MG63 (cell line): ENCODE measurements at places on chromosomes 2 and 18.

DNA sequence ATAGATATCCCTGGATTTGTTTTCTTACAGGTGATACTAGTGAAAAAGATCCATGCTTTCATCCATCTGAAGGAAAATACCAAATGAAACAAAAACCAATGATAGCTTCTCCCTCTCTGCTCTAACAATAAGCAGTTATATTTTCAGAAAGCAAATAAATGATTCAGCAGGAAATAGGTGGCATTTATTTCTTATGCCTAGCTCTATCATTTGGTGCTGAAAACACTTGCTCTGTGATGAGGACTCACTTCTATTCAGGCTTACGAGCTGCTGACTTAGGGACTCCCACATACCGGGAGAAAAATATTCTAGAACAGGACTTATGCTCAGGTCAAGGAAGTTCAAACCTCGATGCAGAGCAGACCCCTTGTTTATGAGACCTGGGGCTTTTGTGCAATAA, 142.6 kb downstream of the SETBP1 start:
- DNase-seq, result no peak

DNA sequence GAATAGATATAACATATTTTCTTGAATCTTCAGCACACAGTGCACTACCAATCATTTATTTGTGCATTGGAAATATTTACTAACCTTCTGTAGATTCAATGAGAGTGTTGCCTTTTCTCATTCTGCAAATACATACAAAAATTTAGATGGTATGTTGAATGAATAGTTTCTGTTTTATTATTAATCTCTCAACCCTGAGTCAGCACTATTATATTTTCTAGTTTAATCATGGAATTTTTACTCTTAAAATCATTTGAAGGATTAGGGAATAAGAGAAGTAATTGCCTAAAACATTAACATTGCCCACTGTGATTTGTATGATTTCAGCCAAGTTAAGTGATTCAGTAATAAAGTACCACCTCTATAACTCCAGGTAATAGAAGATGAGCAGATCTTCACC, 370.2 kb upstream of the CDH7 start:
- DNase-seq, result no peak

DNA sequence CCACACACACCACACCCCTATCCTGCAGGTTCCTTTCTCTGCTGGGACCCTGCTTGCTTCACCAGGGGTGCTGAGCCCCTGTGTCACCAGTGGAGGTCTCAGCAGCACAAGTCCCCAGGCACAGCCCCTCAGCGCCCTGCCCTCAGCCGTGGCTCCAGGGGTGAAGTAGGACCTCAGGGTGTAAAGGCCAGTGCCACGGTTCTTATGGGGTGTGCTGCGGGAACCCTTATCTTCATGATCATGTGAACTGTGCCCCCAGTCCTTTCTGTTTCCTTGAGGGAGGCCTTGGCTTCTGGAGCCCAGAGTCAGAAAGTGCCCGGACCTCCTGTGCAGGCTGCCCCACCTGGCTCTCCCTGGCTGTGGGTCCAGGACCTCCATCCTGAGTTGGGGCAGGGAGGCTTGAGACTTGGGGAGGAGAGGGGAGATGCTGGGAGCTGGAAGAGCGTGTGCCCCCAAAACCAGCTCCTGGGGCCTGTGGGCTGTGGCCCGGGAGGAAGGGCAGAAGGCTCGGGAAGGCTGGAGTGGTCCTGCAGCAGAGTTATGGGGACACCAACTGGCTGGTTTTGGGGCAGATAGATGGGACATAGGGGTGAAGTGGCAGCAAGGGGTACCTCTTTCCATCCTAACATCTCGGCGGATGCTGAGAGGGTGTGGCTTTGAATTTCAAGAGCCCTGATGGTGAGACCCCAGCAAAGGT, 20.2 kb upstream of the KLF11 start:
- DNase-seq, result no peak

DNA sequence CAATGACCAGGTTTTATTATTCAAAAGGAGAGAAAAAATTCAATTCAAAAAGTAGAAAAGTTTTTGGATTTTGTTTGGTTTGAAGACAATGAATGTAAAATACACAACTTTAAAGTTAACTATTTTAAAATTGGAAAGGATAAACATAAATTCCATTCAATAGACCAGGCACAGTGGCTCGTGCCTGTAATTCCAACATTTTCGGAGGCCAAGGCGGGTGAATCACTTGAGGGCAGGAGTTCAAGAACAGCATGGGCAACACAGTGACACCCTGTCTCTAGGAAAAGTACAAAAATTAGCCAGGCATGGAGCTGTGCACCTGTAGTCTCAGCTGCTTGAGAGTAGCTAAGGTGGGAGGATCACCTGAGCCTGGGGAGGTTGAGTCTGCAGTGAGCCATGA, 54.7 kb downstream of the SCN9A start:
- DNase-seq, result peak; percentile 77

DNA sequence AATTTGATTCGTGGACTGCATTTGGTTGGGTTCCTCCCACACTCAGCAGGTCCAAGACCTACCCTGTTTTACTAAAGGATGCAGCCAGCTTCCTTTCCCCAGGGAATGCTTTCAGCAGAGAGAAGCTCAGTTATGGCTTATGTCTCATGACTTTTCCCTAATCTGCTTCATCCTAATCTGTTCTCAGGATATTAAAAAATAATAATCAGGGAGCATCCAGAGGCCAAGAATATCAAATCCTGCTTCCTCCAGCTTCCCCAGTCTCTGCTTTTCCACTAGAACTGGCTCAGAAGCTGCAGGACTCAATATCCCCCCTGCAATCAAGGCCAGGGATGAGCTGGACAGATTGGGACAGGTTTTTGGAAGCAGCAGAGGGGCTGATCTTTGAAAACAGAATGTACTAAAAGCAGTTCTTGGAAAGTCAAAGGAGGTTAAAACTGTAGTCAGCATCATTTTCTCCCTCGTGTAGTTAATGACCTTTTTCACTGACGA, 326.9 kb upstream of the TNP1 start:
- DNase-seq, result no peak

DNA sequence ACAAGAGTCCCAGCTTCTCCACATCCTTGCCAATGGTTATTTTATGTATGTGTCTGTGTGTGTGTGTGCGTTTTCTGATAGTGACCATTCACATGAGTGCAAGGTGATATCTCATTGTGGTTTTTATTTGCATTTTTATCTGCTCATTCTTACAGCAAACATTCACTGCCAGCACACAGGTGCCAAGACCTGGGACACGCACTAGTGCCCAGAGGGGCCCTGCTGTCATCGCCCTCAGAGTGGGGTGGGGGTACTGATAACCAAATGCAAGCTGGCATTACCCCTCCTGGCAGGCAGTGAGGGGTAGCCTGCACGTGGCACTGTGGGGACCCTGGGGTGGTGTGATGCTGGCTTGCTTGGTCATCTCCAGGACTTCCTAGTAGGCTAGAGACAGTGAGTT, 285.4 kb downstream of the LPIN1 start:
- no peak for DNase-seq

DNA sequence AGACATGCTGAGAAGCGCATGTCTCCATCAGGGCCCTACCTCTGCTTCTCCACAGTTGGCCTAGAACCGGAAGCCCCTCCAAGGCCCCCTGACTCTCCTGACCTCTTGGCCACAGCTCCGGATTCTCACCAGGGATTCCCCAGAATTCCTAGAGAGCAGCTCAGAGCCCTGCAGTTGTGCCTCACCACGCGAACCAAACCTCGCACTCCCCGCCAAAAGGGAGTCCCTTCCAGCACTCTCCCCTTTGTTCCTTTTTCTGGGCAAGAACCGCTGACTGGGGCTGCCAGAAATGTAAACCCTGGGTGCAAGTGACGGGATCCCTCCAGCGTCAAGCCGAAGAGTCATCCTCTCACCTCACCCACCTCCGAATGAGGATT, 36.7 kb downstream of the AFF3 start:
- no peak for DNase-seq

- DNase-seq, result no peak
Measured at GRCh38 chr2:28607730-28608499, 112.1 kb downstream of the PLB1 start.

DNA sequence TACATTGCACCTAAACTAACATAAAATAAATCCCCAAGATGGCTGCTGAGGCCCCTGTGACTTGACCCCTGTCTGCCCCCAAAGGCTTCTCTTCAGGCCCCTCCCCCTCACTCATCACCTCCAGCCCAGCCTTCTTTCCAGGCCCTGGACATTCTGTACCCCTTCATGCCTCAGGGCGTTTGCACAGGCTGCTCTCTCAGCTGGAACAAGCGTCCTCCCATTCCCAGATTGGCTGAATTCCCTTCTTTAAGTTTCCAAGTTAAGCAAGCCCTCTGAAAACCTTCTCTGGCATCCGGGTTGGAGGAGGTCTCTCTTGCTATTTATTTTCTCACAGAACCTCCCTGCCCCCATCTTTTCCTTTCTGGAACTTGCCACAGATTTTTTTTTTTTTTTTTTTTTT, 165.2 kb upstream of the BCL2L11 start:
- DNase-seq, result no peak

DNA sequence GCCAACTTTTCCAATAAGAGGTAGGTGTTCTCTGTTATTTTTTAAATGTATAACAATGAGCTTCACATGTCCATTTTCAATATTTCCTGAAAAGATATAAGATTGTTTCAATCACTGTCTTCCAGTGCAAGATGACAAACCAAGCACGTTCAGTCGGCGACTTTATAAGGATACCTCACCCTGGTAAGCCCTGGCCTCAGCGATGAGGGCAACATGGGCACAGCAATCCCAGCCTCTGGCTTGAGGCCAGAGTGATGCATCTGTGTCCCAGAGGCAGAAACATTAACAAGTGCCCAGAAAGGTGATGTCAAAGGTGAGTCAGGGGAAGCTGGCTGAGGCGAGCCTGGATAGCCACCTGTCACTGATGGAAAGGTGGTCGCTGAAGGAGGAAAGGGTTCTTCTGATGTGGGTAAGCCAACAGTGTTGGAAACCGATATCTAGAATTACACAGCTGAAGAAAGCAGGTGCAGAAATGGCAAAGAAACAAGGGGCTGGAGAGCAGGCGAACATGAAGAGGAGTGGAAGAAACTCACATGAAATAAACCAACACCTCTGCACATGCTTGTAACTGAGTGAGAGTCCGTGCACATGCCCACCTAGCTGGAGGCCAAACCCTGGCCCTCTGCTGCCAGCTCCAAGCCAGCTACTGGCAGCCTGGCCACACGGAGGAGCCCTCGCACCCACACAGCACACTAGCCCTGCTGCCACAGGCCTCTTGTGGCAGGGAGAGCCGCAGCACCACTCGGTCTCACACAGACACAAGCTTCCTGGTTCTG, 65.5 kb downstream of the FBXO15 start:
- peak; percentile 74 for DNase-seq

DNA sequence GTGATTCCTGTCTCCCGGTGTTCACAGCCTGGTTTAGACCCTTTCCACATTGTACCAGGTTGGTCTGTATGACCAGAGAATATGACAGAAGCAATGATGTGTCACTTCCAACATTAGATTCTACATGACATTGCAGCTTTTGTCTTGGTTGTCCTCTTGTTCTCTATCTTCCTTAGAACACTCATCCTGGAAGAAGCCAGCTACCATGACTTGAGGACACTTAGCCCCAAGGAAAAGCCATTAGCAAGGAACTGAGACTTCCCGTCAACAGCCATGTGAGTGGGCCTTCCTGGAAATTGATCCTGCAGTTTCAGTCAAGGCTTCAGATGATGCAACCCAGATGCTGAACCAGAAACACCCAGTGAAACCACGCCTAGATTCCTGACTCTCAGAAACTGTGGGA, 143.3 kb downstream of the MREG start:
- no peak for DNase-seq

DNA sequence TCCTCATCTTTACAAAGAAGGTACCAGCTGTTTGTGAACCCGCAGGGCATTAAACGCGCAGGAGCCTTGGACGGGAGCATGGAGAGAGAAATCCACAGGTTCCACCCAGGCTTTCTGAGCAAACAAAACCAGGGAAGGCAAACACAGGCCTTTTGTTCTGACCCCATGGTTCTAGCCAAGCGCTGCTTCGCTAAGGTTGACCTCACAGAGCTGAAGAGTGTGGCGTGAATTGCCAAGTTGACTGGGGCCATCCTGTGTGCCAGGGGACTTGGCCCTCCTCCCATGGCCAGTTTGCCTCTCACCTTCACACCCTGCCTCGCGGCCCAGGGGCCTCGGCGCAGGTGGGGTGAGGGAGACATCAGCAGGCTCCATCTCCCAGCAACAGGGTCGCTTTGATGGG, 74.1 kb downstream of the VAPA start:
- DNase-seq, result no peak

DNA sequence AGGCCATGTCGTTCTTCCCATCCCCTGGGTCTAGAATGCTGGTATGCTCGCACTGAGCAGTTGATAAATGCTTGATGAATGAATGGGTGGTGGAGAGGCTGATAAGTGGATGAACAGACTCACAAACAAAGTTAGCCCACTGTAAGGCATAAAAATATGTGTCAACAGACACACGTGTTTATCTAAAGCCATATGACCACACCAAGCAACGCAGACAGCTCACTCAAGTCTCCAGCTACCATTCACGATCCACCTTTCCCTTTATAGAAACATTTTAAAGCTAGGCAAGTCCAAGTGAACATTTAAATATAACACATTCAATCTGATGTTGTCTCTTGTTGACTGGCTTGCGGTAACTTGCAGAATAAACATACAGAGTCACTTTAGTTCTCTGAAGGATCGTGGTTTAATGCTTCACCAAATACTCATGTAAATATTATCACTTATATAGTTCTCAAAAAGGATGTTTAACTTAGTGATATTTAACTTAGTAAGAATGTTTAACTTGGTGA, 105.5 kb downstream of the NOL10 start:
- no peak for DNase-seq

DNA sequence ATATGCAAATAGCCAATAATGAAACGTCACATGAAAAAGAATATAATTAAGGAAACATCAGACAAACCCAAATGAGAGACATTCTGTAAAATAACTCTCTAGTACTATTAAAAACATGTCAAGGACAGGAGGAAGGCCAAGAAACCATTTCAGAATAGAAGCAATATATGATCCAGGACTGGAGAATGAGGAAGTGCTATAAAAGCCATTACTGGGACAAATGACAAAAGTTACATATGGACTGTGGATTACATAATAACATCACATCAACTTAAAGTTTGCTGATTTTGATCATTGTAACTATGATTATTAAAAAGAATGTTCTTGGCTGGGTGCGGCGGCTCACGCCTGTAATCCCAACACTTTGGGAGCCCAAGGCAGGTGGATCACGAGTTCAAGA, 81.3 kb downstream of the CRACDL start:
- no peak for DNase-seq

DNA sequence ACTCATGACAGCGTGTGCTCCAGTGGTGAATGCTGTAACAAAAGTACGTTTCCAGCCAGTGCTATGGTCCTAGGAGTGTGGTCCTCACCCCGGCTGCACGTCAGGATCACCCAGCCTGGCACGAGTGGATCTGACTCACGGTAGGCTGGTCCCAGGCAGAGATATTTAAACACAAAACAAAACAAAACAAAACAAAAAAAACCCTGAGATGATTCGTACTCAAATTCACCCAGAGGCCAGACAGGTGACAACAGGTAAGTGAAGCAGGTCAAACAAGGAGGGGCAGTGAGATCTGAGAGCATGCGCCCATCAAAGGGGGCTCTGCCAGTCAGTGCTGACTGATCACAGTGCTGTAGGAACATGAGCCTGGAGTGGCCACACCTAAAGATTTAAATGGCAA, 43.2 kb downstream of the C2orf76 start:
- no peak for DNase-seq

GRCh38 chr2:18560797-18561085, 288 bp upstream of the RDH14 start:
- DNase-seq, result no peak
